ENCODE measurements at places on chromosomes 5 and 9. TPM values are rescaled to one million over a fixed set of nuclear protein-coding genes. Genes with fewer than 3 reads are reported as not detected.
A peak's percentile ranks its signal among the peaks of the same experiment; 100 is the strongest.

GOLGA2 gene
- 97.7 TPM for total RNA-seq

GZMA gene
- not detected for total RNA-seq

DNA sequence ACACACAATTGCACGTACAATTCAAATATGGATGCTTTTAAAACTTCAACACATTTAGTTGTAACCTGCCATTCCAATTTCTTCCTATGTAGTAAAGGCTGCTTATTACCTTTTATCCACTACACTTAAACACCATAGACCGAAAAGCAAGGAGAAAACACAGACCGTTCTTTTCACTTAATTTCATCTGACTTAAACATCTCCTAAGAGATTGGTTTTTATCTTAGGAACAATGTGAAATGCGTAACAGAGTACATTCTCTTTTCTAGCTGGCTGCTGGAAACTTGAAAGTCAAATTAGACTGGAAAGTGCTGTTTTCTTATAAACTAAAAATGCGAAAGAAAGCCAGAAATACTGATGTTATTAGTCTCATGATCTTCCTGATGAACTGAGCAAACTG lies 241.8 kb downstream of the MLLT3 start:
- DNase-seq, result no peak

- no peak for DNase-seq
These were observed 126.3 kb downstream of the PDE4D start for GRCh38 chr5:59767211-59767605.

GRCh38 chr5:149644629-149645028 lies 63.3 kb downstream of the ARHGEF37 start:
- DNase-seq, result no peak

GRCh38 chr9:76818271-76818670 lies 54.0 kb downstream of the PCA3 start:
- DNase-seq, result no peak

GRCh38 chr5:171523781-171524180 lies 104.3 kb downstream of the FGF18 start:
- no peak for DNase-seq

- peak; percentile 17 for DNase-seq
These were observed 87.4 kb upstream of the ICE1 start for GRCh38 chr5:5335107-5335506.

DNA sequence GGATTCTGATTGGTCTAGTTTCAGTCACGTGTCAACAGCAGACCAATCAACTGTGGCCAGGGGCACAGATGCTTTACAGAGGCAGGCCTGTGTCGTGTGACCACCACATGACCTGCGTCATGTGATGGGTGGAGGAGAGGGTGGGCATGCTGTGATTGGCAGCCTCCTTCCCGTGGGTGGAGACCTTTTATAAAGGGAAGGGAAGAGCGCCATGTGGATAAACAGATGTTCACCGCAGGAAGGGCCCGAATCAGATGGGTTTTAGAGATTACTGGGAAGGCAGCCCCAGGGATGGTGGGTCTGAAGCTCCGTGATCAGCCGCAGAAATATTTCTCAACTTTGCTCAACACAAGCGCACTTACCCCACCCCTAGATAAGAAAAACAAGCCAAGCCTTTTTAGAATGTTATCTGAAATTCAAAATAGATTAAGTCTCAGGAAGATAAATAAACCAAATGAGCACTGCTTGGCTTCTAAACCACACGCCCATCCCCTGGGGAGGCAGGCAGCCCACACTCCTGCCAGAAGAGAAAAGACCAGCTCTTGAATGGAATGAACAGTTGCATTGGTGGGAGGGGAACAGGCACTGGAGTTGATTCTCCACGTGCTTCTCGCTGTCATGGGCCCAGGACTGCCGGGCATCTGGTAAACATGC lies 43.6 kb downstream of the ROPN1L start:
- peak; percentile 87 for DNase-seq

Data from Caco-2 (cell line).